ENCODE measurements at places on chromosomes 1 and 21.

DNA sequence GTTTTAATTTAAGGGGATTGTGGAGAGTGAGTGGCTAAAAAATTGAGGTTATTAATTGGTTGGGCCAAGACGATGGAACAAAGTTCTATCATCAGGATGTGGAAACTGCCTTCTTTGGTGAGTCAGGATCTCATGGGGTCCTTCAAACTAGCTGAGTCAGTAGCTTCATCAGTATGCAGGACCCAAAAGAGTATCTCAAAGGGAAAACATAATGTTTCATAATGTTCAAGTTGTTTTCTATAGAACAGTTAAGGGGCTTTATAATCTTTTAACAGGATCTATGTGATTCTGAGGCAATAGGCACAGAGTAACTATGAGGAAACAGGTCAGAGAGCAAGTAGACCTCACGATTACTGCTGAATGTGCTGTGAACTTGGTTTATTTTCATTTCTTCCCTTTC lies 3.2 kb upstream of the OLFML2B start:
- DNase-seq, result no peak

DNA sequence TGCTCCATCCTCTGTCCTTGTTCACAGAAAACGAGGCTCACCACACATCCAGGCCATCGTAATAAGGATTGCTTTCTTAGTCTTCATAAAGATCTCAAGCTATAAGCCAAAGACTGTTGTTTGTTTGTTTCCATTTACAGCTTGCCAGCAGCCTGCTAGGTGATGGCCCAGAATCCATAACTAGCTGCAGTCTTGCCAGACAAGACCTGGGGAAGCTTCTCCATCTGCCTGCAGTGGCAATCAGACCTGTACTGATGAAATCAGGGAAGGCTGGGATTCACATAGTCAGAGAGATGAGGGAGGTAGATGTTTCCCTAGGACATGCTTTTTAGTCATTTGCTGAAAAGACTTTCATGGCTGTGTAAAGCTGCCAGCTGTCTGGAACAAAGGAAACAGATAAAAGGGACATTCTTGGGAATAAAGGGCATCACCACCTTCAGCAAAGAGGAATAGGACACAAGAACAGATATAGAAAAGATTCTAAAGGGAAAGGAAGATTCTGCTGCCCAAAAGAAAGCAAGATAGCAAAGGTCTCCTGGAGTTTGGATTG lies 51.0 kb downstream of the MT1HL1 start:
- no peak for DNase-seq

- no peak for DNase-seq
Measured at GRCh38 chr1:107963601-107964335, 1.2 kb downstream of the VAV3 start.

GRCh38 chr1:229309684-229310083 lies 33.2 kb downstream of the CCSAP start:
- DNase-seq, result no peak
